M059J (cell line): ENCODE measurements at places on chromosomes 7 and 10. TPM values are rescaled to one million over a fixed set of nuclear protein-coding genes. Genes with fewer than 3 reads are reported as not detected.

The LDB3 gene
- 0.05 TPM in 2 replicates for total RNA-seq

The SPDYE6 gene
- not detected in 2 replicates for total RNA-seq

DNA sequence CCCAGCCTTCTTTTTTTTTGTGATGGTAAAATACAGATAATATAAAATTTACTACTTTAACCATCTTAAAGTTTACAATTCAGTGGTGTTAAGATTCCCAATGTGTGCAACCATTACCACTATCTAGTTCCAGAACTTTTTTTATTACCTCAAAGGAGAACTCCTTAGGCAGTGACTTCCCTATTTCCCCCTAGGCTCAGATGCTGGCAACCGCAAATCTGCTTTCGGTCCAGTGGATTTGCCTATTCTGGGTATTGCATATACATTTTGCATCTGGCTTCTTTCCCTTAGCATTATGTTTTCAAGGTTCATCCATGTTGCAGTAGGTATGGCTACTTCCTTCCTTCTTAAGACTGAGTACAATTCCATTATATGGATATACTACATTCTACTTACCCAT is 56.5 kb downstream of the AFAP1L2 start:
- DNase-seq = no peak

DNA sequence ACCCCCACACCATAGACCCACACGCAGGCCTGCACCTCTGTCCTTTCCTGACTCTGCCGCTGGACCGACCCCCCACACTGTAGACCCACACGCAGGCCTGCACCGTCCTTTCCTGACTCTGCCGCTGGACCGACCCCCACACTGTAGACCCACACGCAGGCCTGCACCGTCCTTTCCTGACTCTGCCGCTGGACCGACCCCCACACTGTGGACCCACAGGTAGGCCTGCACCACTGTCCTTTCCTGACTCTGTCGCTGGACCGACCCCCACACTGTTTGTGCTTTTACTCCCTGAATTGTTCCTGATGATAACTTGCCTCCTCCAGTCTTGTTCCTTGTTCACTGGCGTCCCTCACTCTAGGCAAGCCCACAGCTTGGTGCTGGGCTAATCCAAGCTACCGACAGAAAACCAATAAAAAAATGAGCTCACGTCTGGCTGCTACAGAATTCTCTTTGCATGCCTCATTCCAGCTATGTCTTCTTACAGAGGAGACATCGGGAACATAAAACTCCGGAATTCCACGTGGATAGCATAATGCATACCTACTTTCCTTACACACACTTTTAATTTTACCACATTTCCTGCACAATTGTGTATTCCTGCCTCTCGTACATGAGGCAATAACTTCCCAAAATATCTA is 494.3 kb downstream of the PTPRN2 start:
- DNase-seq = no peak

DNA sequence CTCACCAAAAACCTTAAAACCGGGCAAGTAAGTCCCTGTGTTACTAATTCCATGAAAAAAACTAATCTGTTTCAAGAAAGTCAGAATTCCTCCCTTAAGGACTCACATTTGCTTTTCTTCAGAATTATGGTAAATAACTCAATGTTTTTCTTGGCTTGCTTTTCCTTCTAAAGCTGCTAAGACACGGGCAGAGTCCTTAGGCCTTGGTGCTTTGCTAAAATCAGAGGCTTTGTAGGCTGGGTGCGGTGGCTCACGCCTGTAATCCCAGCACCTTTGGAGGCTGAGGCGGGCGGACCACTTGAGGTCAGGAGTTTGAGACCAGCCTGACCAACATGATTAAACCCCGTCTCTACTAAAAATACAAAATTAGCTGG is 32.0 kb downstream of the GNA12 start:
- no peak for DNase-seq

GRCh38 chr10:79238158-79238520 is 109.1 kb upstream of the PPIF start:
- DNase-seq = peak; percentile 71

The ABCB4 gene
- 3.8 and 4.6 TPM in 2 replicates for total RNA-seq

The KIF11 gene
- total RNA-seq = 35.0 and 56.1 TPM in 2 replicates

DNA sequence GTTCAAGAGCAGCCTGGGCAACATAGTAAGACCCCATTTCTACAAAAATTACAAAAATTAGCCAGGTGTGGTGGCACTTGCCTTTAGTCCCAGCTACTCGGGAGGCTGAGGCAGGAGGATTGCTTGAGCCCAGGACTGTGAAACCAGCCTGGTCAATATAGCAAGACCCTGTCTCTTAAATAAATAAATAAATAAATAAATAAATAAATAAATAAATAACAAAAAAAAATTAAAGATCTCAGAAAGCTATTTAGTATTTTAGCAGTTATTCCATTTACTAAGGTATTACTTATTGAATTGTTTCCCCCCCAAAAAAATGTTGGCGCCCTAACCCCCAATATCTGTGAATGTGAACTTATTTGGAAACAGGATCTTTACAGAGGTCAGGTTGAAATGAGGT is 50.8 kb upstream of the CPN1 start:
- no peak for DNase-seq

The PNLIPRP2 gene
- not detected in 2 replicates for total RNA-seq

DNA sequence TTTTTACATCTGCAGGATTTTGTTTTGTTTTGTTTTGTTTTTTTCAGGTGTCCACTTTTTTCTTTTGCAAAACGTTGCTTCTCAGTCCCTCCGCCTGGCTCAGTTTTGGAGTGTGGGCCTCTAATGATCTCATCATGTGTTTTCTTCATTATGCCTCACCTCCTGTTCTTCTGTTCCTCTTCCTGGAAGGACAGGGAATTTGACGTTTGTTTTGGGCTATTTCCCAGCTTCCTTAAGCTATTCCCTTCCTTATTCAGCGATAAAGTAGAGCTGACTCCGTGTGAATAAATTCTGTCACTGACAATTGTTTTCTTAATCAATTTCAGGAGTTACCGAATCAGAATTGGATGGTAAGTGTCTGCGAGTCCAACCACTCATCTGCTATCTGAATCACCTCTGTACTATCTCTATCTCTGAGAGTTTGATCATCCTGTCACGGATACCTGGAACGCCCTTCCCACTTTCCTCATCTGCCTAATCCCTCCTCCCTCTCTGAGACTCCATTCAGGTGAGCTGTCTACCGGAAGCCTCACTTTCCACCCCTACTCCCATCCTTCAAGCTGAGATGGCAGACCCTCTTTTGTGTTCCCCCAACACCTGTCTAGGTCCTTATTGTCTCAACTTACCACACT is 218.4 kb downstream of the GATA3 start:
- DNase-seq = no peak

The CFAP43 gene
- total RNA-seq = 0.89 and 2.1 TPM in 2 replicates

DNA sequence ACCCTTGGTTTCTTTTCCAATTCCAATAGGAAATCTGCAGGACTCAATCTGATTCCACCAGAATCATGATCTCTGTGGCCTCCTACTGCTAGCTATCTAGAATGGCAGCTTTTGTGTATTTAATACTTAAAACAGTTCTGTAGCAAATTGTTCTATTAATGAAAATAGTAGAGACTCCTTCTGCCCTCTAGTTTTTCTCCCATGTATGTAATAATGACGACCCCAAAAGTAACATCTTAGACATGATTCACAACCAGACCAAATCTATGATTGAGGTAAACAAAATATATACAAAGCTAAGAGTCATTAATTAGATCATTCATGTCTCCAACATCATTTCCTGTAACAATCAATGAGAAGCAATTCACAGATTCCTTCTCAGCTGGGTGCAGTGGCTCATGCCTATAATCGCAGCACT is 259.1 kb upstream of the MKLN1 start:
- DNase-seq = peak; percentile 44

- no peak for DNase-seq
Measured at GRCh38 chr10:78859769-78860168, 209.0 kb upstream of the ZMIZ1 start.

- DNase-seq = no peak
Measured at GRCh38 chr7:67992287-67992686, 995.7 kb downstream of the TYW1 start.

The BTBD16 gene
- total RNA-seq = 0.05 TPM in 1 of 2 replicates, not detected in the other

GRCh38 chr10:64732372-64732957 is 1211.3 kb downstream of the REEP3 start:
- no peak for DNase-seq

The KCP gene
- not detected in 2 replicates for total RNA-seq

DNA sequence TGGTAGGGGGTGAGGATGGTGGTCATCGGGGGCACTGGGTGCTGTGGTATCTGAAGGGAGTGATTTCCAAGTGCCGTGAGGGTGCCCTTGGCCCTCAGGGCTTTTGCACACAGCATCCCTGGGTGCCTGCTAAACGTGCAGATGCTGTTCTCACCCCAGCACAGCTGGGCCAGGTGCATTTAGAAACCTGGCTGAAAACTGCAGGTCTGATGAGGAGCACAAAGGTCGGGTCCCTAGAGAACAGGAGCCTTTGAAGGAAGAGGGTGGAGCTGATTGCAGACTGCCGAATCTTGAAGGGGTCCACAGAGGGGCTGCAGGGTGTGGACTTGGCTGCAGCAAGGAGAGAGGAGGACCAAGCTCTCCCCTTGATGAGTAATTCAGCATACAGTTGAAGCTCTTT is 32.0 kb downstream of the ZMIZ1 start:
- DNase-seq = no peak

GRCh38 chr7:20359341-20359963 is 28.8 kb downstream of the ITGB8 start:
- no peak for DNase-seq

DNA sequence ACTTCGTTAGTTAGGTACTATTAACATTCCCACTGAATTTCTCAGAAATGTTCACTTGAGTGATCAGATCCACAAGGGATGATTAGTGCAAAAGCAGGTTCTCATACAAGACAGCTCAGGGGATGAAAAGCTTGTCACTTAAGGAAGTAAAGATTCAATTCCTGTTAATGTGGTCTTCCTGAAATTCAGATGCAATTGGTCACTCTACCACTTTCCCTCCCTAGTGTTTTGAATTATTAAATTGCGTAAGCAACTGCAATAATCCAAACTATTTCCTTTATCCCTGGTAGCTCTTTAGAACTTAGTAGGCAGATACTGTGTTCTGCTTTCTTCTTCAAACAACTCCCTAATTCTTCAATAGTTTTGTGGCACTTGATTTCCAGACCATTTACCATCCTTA is 121.4 kb downstream of the MAGI2 start:
- DNase-seq = no peak

GRCh38 chr7:55485501-55486191 is 86.7 kb downstream of the VOPP1 start:
- no peak for DNase-seq

GRCh38 chr10:118767297-118768040 is 12.7 kb upstream of the CACUL1 start:
- no peak for DNase-seq

DNA sequence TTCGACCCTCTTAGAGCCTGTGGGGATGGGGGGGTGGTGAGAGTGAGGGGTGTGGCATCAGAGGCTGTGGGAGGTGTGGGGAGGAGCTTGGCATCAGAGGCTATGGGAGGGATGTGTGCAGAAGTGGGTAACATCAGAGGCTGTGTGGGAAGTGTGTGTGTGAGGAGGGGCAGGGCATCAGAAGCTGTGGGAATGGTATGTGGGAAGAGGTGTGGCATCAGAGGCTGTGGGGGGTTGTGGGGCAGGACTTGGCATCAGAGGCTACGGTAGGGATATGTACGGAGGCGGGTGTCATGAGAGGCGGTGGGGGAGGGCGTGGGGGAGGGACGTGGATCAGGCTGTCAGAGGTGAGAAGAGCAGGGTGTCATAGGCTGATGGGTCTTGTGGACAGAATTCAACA is 97.4 kb downstream of the SEC23IP start:
- no peak for DNase-seq

DNA sequence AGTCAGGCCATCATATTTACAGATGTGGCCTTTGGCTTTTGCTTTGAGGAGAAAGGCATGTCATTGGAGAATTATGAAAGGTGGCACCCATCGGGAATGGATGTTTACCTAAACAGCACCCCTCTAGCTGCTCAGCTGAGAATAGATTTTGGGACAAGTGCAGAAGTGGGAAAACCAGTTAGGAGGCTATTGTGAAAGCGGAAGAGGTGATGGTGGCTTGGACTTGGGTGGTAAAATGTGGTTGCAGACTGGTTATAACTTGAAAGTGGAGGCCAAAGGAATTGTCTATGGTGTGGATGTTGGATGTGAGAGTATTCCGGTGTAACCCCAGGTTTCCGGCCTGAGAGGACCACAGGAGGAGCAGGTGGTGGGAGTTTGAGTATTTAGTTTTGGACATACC is 5.2 kb upstream of the SLC12A9 start:
- no peak for DNase-seq

The FAM25G gene
- not detected in 2 replicates for total RNA-seq

DNA sequence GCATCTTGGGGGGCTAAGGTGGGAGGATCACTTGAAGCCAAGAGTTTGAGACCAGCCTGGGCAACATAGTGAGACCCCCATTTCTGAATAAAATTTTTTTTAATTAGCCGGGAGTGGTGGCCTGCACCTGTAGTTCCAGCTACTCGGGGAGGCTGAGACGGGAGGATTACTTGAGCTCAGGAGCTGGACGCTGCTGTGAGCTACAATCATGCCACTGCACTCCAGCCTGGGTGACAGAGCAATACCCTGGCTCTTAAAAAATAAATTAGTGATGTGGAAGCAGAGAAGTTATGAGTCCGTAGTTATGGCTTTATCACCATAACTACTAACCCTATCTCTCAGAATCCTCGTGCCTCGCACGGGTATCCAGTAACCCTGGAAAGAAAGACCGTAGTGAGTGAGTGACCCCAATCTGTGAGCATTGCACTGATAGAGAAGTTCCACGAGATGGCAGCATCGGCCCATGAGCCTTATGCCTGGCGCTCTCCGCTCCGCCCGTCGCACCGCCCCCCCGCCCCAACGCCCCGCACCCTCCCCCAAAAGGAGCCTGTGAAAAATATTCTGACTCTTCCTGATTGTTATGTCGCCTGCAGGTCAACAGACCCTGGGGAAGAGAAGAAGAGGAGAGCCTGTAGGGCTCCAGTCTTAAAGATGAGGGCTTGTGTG is 4.9 kb upstream of the SLC29A3 start:
- no peak for DNase-seq

DNA sequence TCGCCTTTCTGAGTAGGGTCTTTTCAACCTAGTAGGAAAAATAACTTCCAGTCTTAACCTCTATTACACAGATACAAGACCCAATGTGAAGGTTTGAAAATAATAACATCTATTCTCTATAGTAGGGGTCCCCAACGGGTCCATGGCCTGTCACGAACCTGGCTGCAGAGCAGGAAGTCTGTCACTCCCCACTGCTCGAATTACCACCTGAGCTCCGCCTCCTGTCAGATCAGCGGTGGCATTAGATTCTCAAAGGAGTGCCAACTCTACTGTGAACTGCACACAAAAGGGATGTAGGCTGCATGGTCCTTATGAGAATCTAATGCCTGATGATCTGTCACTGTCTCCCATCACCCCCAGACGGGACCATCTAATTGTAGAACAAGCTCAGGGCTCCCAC is 7.4 kb downstream of the YWHAG start:
- DNase-seq = no peak

DNA sequence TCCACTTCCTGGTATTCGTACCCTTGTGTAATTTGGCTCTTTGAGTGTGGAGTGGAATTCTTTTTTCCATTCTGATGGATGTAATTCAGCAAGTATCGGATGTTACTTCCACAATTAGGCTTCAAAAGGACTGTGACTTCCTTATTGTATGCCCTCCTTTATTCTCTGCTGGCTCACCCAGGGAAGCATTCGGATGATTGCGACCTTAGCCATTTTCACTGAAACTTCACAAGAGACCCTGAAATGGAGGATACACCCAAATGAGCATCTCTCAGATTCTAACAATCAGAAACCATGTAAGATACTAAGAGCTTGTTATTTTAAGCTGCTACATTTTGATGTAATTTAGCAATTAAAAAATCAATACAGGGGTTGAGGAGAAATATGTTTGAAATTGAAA is 493.1 kb downstream of the DNAJB9 start:
- no peak for DNase-seq
